HCEC 1CT (cell line): ENCODE measurements at places on chromosomes 6 and 20.

DNA sequence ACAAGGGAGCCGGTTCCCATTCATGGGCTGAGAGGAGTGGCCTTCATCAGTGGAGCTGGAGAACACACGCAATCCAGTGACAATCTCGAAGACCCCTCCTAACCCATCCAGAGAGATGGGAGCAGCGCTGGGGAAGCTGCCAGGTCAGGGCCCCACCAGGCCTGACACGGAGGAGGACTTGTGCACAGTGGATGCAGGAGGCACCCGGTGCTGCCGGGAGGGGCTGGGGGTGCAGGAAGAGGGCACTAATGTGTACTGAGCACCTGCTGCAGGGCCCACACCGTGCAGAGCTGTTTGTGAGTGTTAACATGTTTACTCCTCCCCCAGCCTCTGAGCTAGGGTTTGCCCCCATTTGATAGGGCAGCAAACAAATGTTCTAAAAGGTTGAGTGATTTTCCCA, 43.8 kb upstream of the GPR6 start:
- DNase-seq = no peak

DNA sequence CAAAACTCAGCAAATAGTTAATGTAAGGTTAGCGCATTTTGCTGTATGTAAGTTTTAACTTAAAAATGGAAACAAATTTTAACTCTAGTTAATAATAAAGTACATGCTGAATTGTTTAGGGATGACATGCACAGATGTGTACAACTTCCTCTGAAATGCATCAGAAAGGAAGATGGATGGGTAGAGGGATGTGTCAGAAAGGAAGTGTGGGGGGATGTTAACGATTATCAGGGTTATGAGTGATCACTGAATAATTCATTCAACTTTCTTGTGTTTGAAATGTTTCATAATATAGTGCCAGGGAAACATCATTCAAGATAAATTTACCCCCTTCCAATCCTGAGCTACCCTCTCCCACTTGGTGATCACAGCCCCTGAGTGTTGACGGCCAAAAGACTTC, 87.6 kb downstream of the FOXA2 start:
- no peak for DNase-seq

DNA sequence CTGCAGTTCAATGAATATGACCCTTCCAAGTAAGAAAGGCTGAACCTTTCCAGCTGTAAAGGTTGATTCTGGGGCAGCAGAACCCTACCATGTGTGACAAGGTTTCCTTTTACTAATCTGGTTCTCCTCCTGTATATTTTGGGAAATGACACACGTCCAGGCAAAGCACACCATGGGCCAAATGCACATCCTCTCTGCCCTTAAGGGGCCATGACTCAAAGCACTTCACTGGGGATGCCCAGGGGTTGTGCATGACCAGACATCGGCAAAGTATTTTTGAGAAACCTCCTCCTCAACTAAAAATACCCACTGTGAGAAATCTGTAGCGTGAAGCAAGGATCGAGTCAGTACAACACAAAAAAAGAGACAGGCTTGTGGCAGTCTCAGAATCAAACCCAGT, 174.7 kb downstream of the BACH2 start:
- DNase-seq = no peak

- DNase-seq = no peak
Measured at GRCh38 chr20:32355417-32355841, 2.7 kb upstream of the ASXL1 start.

DNA sequence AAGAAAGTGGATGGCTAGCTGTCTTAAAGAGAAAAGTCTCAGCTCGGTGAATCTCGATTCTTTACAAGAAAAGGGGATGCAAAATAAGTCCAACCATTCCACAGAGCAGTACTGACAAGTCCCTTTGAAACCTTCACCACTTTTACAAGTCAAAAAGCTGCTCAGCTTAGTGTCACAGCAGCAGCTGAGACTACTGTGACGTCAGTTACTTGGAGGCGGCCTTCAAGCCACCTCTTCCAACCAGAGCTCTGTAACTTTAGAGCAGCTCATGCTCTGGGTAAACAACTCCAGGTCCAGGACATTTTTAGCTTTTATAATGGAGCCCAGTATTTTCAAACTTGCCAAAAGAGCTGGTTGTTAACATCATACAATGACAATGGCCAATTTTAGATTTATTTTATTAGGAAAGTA, at the start of gene KIAA0408:
KIAA0408 (minus strand) TSS at position 159 of the 411 bp plus-strand sequence. CDS start 5,408 bp downstream, outside the sequence.
- peak; percentile 61 for DNase-seq

GRCh38 chr6:16278048-16278724, 39.8 kb downstream of the GMPR start:
- no peak for DNase-seq

- DNase-seq = peak; percentile 99
Measured at GRCh38 chr20:17568972-17569521, 828 bp upstream of the DSTN start.

- no peak for DNase-seq
Measured at GRCh38 chr20:57301026-57301425, 28.6 kb upstream of the SPO11 start.
